Uterus (tissue), 4 donors: ENCODE measurements at places on chromosomes 7 and 10. TPM values are rescaled to one million over a fixed set of nuclear protein-coding genes. Genes with fewer than 3 reads are reported as not detected.

The FGFBP3 gene
- 1.2 TPM for total RNA-seq

The GSTO2 gene
- total RNA-seq = 10.6 TPM

The TCERG1L gene
- not detected for total RNA-seq

DNA sequence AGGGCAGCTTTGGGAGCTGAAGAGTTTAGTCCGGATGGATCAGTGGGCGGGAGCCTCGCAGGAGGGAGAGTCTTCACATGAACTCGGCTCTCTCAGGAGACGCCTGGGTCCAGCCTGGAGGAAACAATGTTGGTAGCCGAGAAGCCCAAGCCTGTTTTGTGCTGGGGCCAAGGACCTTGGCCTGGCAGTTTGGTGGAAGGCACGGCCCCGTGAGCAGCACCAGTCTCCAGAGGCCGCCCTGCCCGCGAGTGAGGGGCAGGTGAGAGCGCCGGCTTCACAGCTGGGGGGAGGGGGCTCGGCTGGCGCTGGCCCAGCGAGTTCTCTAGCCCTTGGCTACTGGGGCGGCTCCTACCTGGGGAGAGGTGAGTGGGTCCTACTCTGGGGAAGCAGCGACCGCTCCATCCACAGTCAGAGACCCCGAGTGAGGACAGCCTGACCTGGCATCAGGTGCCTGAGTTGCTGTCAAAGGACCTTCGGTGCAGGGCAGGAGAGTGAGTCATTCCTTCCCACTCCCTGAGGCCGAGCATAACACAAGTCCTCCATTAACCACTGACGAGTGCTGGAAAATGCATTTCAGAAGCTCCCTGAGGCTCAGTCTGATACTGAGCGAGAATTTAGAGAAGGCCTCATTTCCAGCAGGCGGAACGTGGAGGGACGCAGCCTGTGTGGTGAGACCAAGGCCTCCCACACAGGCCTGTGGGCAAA lies 89.3 kb upstream of the DIP2C start:
- no peak overlapping the region for H3K4me3 ChIP-seq

- no peaks in the 10 kb centered on the region for H3K27me3 ChIP-seq
- DNase-seq = no peak
- H3K36me3 ChIP-seq = no peaks in the 10 kb centered on the region
- H3K27ac ChIP-seq = no peak overlapping the region
- no peak overlapping the region for H3K4me3 ChIP-seq
Measured at GRCh38 chr10:15486404-15486803, 115.3 kb upstream of the FAM171A1 start.

- DNase-seq = no peak
- no peak overlapping the region for H3K4me3 ChIP-seq
- H3K27me3 ChIP-seq = no peaks in the 10 kb centered on the region
- H3K36me3 ChIP-seq = no peaks in the 10 kb centered on the region
- no peak overlapping the region for H3K27ac ChIP-seq
Measured at GRCh38 chr7:107506674-107507339, 37.0 kb downstream of the GPR22 start.
